NCI-H1105 treated with DMSO at 0.1 percent for 48 hours (cell line): ENCODE measurements at places on chromosomes 1 and 21.

GRCh38 chr1:17668624-17669175, 86.4 kb upstream of the ACTL8 start:
- no peak for DNase-seq

GRCh38 chr1:182639330-182639729, 35.1 kb upstream of the RGS16 start:
- DNase-seq = no peak

DNA sequence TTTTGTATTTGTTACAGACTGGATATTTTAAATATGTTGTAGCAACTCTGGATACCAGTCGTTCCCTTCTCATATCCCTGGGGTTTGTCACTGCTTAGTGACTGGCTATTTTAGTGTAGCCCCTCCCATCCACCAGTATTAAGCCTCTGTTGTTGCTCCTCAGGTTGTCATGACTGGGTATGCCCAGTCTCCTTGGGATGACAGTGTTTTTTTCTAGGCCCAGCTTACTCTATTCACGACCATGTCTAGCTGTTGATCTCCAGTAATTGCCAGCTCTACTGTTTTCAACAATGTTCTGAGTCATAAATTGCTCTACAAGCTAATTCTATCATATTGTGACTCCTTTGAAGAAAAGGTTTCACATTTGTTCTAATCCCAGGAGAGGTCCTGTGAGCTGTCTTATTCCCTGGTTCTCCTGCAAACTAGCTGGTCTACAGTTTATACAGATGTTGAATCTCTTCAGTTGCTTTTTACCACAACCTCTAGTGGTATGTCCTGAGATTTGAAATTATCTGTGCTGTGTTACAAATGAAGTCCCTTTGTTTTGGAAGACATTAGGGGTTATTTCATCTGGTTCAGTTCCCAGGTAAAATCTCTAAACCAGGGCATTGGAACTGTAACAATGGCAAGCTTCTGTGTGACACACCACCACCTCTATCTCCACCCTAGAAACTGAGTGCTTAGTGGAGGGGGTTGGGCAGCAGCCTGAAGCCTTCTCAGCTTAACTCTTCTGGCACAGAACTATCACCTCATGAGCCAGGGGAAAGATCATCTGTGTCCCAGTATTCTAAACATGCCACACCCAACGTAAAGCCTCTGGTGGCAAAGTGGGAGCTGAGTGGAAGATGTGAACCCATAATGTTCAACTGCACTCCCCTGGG, 124.6 kb downstream of the TRIM33 start:
- DNase-seq = no peak

DNA sequence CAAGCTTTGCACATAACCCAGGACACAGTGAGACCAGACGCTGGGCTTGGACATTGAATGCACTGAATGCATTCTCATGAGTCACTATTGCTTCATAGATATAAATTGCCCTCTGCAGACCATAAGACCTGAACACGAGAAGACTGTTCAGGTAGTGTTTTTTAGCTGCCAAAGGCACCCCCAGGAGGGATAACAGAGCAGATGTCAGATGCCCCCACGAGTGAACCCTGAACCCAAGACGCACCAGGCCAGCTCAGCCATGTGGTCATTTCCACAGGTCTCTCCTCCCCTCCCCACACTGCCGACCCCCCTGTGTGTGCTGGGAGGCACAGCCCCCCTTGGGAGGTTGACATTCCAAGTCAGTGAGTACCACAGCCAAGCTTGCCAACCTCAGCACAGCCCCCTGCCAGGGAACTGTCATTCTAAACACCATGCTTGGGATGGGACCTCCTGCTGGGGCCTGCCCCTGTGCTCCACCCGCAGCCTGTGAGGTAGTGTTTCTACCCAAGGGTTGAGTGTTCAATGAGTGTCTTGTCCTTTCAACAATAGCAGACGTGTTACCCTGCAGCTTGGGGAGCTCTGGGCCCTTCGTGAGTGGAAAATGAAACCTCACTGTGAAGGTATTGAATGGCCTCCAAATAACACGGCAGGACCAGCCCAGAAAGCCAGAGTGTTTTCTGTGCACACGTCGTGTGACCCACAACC, 68.2 kb downstream of the PSMG1 start:
- DNase-seq = no peak

- DNase-seq = no peak
Measured at GRCh38 chr1:208029381-208030287, 118.7 kb upstream of the CD34 start.

- peak; percentile 14 for DNase-seq
Measured at GRCh38 chr1:3943806-3944577, 43.9 kb upstream of the C1orf174 start.

- DNase-seq = no peak
Measured at GRCh38 chr1:199855580-199855979, 171.9 kb upstream of the NR5A2 start.
